GM23248 (cell line): ENCODE measurements at places on chromosomes 6 and 20.

DNA sequence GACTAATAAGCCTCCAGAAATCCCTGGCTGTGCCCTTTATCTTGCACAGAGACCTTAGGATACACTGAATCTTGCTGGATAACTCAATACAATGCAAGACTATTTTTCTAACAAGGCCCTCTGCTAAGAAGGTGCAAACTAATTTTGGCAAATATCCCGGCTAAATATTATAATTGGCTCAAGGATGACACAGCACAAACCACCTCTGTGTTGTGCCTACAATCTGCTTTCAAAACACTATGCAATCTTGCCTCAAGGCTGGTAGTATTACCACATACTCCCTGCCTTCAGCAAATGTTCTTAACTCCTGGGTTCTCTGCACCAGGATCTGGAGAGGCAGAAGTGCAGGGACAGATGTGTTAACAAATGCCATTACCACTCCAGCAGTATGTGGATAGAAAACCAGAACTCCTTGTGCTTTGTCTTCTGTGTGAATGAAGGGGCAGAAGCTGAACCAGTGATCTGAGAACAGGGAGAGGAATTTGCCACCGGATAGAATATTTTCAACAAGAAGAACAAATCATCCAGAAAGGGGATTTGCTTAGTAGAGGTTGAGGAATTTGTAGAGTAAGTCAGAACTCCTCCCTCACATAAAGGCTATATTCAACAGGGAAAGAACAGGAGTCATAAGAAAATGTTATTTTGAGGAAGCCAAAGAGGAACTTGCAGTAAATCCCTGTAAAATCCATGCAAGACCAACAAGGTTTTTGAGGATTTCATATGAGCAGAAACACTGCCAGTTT lies 74.1 kb upstream of the SLC4A11 start:
- peak; percentile 79 for DNase-seq
- no peak overlapping the region for H3K4me3 ChIP-seq
- H3K27me3 ChIP-seq = no peaks in the 10 kb centered on the region
- peak overlapping the region; percentile 91 for H3K27ac ChIP-seq

DNA sequence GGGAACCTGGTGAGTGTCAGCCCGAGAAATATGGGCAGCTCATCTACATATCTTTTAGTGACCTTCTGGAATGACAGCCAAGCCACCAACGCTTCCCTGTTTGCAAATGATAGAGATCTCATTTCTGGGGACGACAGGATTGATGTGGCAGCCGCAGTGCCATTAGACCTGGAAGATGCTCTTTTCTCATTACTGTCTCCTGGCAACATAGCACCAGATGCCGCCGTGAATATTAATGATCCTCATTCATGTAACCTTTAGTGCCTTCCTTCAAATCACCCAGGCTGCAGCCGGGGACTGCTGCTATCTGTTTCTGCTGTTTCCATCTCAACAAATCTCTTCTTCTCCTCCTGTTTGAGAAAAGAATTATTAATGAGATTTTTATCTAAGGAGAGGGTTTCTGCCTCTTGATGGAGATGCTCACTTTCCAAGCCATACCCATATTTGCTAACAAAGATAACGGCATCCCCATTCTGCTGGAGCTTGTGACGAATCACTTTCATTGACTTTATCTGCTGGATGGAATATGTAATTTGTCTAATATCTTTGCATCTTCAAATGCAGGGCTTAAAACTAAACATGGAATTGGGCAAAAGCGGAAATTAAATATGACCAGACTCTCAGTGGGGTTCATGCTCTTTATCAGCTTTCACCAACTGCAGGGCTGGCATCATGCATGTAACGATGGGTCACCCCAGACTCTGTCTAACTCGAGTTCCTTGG lies 74.8 kb upstream of the KIF16B start:
- no peak overlapping the region for H3K4me3 ChIP-seq
- no peak for DNase-seq
- no peak overlapping the region for H3K27ac ChIP-seq
- H3K36me3 ChIP-seq = no peaks in the 10 kb centered on the region
- H3K27me3 ChIP-seq = no peaks in the 10 kb centered on the region; the same call in 1 of the 2 replicates
- H3K4me1 ChIP-seq = no peaks in the 10 kb centered on the region

GRCh38 chr6:166936079-166936787 lies 20.1 kb downstream of the RNASET2 start:
- no peak for DNase-seq
- H3K27ac ChIP-seq = no peak overlapping the region
- no peaks in the 10 kb centered on the region for H3K4me1 ChIP-seq

DNA sequence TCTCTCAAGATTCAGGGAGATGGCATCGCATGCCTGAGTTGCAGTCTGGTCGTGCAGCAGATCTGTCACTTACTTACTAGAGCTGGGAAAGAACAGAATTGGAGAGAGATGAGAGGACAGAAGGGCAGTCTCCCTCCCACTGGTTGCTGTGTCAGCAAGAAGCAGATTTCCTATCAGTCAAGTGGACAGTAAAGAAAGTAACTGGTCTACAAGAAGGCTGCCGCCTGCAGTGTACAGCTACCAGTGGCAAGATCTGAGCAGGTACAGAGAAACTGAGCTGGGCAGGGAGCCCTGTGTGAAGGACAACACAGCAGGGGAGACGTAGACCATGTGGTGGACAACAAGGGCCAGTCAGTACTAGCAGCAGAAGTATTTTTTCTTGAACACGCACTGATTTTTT lies 49.5 kb upstream of the PCSK2 start:
- no peaks in the 10 kb centered on the region for H3K4me1 ChIP-seq
- no peaks in the 10 kb centered on the region for H3K27me3 ChIP-seq
- no peak overlapping the region for H3K4me3 ChIP-seq
- H3K36me3 ChIP-seq = no peaks in the 10 kb centered on the region

DNA sequence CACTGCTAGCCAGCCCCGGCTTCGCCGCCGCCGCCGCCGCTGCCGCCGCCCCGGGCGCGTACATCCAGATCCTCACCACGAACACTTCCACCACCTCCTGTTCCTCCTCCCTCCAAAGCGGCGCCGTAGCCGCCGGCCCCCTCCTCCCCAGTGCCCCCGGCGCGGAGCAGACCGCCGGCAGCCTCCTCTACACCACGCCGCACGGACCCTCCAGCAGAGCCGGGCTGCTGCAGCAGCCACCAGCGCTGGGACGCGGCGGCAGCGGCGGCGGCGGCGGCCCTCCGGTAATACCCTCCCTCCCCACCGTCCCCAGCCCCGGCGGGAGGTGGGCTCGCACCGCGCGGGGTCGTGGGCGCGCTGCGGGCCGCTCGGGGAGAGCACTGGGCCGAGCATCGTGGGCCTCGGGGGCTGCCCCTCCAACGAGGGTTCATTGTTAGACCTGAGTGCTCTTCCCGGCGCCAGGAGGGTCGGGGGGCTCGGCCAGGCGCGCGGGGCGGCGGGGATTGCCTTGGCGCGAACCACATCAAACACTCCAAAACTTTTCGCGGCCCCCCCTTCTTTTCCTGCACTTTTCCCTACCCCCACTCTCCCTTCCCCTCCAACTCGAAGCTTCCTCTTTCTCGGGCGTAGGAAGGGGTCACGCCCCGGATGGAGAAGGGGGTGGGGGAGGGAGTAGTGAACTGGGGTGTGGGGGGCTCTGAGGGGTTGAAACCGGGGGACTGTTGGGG lies 827 bp downstream of the E2F3 start:
- H3K27me3 ChIP-seq = no peaks in the 10 kb centered on the region
- peak overlapping the region; percentile 89 for H3K27ac ChIP-seq
- peak; percentile 65 for DNase-seq
- H3K4me3 ChIP-seq = peak overlapping the region; percentile 98

- H3K4me1 ChIP-seq = peaks cover 5% of the 10 kb centered on the region; the same call in 1 of the 2 replicates
- DNase-seq = no peak
- H3K27me3 ChIP-seq = no peaks in the 10 kb centered on the region
- H3K27ac ChIP-seq = no peak overlapping the region
- H3K4me3 ChIP-seq = no peak overlapping the region
Measured at GRCh38 chr6:136511397-136511796, 38.8 kb downstream of the MAP7 start.

- no peak overlapping the region for H3K4me3 ChIP-seq
- H3K27me3 ChIP-seq = peaks cover 3% of the 10 kb centered on the region
Measured at GRCh38 chr6:219019-219570, 73.2 kb upstream of the DUSP22 start.

- no peaks in the 10 kb centered on the region for H3K36me3 ChIP-seq
- H3K4me3 ChIP-seq = no peak overlapping the region
- no peaks in the 10 kb centered on the region for H3K4me1 ChIP-seq
- no peak for DNase-seq
- no peak overlapping the region for H3K27ac ChIP-seq
- peaks cover 4% of the 10 kb centered on the region; the same call in 1 of the 2 replicates for H3K27me3 ChIP-seq
Measured at GRCh38 chr6:118252474-118252873, 295.6 kb upstream of the PLN start.

DNA sequence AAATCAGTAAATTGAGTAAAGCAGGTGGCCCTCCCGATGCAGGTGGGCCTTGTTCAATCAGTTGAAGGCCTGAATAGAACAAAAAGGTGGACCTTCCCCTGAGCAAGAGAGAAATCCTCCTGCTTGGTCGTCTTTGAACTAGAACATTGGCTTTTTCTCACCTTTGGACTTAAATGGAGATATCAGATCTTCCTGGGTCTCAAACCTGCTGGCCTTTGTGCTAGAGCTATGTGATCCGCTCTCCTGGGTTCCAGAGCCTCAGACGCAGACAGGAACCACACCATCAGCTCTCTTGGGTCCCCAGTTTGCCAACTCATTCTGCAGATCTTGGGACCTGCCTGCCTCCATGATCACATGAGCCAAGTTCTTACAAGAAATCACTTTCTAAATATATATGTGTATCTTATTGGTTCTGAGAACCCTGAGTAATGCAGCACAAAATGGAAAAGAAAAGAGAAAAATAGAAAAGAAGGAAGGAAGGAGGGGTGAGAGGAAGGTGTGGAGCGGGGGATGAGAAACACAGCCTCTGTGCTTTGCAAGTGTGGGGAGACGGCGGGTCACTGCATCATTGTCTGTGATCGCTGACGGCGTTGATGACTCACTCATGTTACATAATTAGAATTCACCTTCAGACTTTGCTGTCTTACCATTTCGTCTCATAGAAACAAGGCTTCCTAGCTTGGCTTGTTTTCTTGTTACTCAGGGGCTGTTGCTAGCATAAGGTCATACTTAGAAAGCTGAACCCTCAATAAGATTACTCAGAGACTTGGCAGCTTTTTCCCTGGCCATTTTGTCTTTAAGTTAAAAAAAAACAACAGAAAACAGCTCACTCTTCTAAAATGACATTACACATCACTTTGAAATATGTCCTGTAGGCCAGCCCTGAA lies 85.7 kb upstream of the NEDD9 start:
- H3K36me3 ChIP-seq = no peaks in the 10 kb centered on the region
- H3K27ac ChIP-seq = peak overlapping the region; percentile 95
- no peaks in the 10 kb centered on the region for H3K27me3 ChIP-seq
- H3K4me1 ChIP-seq = peaks cover 30% of the 10 kb centered on the region
- H3K4me3 ChIP-seq = peak overlapping the region; percentile 24; the same call in 1 of the 2 replicates
